ENCODE measurements at places on chromosomes 1 and 21.

DNA sequence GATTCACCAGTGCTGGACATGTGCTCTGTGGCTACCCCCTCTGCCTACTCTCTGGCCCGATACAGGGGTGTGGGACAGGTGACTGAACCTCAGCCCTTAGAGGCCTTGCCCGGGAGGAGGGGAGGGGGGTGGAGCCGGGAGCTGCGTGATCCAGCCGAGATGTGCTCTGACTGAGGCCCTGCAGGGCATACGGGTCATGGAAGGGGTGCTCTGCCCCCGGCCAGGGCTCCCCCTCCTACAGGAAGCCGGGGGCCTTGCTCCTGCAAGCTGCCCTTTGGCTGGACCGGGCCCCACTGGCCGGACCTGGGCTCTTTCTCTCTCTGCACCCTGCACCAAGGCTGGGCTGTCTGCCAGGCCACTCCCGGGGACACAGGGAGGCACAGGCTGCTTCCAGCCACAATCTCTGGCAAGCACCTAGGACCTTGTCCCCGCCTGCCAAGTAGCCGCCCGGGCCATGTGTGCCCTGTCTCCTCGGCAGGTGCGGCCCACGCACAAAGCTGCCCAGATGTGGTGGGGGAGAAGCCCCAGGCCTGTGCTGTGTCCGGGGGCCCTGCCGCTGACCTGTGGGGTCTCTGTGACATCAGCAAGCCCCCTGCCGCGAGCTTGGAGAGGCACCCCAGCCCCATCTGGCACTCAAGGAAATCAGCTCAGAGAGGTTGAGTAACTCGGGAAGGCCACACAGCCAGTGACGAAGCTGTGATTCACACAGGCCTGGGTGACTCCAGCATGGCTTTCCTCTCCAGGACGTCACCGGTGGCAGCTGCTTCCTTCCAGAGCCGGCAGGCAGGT is 1.5 kb downstream of the SCNN1D start:
- no peak for DNase-seq

DNA sequence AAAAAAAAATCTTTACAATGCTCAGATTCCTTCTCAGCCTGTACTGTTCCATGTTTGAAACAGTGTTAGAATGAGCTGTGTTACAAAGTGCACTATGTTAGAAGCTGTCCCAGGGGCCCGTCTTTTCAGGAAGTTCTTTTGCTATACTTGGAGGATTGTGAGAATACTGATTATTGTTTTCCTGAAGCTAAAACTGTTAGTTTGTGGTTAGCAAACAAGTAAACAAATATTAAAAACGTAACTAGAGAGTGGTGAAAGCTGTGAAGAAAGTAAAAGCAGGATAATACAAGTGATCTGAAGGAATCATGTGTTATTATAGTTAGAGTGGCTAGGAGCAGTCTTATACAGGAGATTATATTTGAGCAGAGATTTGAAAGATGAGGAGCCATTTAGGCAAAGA is 35.6 kb downstream of the CAMSAP2 start:
- no peak for DNase-seq

GRCh38 chr1:64133036-64133435 is 70.4 kb upstream of the UBE2U start:
- no peak for DNase-seq

- no peak for DNase-seq
Observed at GRCh38 chr1:219958875-219959417, 30.6 kb upstream of the SLC30A10 start.

DNA sequence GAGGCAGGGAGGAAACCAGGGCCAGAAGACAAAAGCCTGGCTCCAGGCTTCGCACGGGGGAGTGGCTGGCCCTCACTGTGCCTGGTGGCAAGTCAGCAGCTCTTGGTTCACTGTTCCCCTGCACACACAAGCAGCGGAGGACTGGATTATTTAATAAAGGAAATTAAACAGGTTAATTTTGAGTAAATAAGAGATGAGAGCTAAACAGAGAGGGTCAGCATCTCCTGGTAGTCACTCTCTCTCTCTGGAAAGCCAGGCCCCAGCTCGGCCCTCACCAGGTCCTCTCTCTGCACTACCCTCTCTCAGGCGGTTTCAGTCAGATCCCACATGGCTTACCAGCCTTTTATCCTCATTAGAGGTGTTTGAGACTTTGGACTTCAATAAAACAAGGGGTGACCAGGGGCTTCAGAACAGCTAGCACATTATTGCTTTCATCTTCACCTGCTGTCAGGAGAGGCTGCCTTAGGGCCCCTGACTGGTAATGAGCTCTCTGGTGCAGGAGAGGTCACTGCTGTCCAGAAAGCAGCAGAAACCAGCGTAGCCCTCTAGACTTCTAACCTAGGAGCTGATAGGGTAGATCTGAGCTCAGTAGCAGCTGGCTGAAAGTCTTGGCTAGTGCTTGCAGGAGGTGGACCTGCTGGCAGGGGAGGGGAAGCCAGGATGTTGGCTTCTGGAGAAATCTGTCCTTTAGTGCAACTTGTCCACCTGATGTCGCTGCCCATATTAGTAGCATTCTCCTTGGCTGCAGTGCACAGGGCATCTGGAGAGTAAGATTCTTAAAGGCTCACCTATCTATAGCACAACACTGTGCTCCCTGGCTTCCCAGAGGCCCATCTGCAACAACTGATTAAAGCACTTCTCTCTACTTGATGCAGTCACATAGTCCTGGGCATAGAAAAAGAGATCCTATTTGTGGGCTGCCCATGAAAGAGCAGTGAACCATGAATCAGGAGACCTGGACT is 45.9 kb downstream of the SYT6 start:
- no peak for DNase-seq

- no peak for DNase-seq
Observed at GRCh38 chr1:117087686-117088085, 27.6 kb downstream of the TTF2 start.

GRCh38 chr21:31343680-31344480 is at the start of gene TIAM1:
Gene TIAM1 (minus strand): TSS chr21:31344261. CDS start chr21:31266972, 77,289 bp downstream.
- DNase-seq, result no peak

DNA sequence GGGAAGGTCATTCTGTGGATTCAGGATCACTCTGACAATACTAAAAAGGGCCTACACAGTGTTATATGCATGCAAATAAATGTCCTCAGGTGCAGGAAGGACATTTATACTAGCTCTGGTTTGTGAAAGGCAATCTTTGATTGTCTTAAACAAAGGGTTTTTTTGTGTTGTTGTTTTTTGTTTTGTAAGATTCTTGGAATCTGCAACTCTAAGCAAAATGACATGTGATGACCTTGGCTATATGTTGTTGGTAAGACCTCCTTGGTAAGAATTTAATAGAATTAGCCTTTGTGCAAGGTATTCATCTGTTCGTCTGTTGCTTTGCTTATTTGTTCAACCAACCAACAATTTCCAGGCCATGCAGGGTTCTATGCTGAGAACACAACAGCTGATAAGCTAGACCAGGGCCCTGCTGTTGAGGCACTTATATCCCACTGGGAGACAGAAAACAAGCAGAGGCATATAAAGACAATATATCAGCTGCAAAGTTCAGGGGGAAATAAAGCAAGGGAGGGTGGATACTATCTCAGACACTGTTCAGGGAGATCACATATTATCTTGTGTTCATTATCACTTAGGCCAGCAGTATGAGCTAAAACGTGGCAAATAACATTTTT is 60.3 kb downstream of the FH start:
- no peak for DNase-seq

GRCh38 chr1:81296601-81297000 is 504.1 kb upstream of the ADGRL2 start:
- DNase-seq, result no peak

DNA sequence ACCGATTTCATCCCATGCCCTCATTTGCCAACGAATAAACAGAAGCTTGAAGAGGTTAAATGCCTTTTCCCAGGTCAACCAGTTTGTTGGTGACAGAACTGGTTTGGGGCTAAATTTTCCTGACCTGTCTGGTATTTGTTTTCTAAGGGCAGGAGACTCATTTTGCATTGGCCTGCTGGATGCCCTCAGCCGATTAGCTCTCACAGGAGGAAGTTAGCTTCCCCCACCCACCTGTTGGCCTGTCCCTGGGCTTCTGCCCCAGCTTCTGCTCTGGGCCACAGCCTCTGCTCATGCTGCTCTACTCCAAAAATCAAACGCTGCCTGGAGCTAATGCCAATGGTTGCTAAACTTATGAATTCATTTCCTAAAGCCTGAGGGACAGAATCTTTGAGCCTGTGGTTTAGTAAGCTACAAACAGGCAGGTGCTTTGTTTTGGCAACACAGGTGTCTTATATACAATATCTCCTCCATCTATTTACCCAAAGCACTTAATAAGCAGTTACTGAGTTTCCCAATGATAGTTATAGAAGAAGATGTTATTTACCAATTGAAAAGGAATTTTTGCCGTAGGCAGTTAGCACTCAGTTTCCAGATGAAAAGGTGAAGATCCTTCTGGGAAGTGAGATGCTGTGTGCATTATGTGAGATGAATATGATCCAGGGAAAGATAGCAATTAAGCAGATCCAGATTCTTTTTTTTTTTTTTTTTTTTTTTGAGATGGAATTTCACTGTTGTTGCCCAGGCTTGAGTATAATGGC is 82.3 kb downstream of the TM2D1 start:
- DNase-seq, result no peak

GRCh38 chr1:1989102-1989542 is 14.5 kb downstream of the CFAP74 start:
- no peak for DNase-seq

- no peak for DNase-seq
Observed at GRCh38 chr1:6756457-6756856, 28.8 kb upstream of the CAMTA1 start.

DNA sequence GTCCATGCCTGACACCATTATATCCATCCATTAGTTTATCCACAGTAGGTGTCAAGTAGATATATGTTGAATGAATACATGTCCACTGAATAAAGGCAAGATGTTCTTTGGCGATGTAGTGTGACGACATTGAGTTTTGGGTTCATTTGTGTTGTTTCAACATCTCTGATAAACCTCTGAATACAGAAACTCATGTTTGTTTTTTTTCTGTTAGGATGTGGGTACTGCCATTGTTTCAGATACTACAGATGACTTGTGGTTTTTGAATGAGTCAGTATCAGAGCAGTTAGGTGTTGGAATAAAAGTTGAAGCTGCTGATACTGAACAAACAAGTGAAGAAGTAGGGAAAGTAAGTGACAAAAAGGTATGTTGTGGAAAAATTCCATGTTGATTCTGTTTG is 28.1 kb downstream of the MDM4 start:
- no peak for DNase-seq

DNA sequence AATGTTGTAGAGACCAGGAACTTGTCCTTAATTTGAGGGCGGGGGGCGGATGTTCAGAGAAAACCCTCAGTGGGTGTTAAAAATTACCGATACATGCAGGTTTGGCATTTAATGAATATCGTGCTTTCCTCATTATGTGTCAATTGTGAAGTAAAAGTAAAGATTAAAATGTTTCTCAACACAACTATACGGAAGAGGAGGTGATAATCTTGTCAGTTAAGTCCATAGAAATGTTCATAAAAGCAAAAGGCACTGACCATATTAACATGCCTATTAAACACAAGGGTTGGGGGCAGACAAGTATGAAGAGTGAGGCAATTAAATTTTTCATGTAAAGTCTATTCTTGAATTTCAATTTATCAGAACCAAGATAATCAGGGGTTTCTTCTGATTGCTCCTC is 1.3 kb downstream of the BRINP3 start:
- no peak for DNase-seq

GRCh38 chr1:245181158-245181517 is 26.4 kb downstream of the KIF26B start:
- no peak for DNase-seq

DNA sequence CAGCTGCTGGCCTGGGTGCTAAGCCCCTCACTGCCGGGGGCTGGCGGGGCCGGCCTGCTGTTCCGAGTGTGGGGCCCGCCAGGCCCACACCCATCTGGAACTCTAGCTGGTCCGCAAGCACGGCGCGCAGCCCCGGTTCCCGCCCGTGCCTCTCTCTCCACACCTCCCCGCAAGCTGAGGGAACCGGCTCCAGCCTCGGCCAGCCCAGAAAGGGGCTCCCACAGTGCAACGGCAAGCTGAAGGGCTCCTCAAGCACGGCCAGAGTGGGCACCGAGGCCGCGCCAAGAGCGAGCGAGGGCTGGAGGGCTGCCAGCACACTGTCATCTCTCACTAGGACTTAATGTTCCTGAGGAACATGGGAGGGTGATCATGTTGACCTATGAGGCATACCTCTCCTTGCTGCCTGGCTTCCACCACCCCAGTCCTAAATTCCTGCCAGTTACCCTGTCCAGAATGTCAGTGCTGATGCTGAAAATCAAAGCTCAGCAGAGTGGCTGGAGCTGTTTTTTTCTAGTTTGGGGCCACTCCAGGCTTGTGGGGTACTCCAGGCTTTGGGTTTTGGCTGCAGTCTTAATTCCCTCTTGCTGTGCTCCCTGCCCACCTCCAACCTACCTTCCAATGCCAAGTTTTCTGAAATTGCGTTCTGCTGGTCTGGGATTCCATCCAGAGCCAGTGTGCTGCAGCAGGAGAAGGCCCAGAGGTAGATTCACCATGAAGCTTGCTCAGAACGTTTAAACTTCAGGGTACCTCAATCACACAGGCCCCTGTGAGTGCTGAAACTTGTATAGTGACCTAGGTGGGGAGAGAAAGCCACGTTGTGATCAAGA is 44.2 kb upstream of the LPGAT1 start:
- no peak for DNase-seq

Data from stimulated activated CD8-positive, alpha-beta memory T cell treated with anti-CD3 and anti-CD28 coated beads, Interleukin-15, amount 100 ng/mL, for 1 hour (primary cell).